ENCODE measurements at places on chromosomes 1 and 21. TPM values are rescaled to one million over a fixed set of nuclear protein-coding genes. Genes with fewer than 3 reads are reported as not detected.

SHE gene
- not detected for total RNA-seq

IQGAP3 gene
- total RNA-seq: 10.3 TPM

ACOT7 gene
- 126 TPM for total RNA-seq

HUNK gene
- total RNA-seq: 0.29 TPM

DNA sequence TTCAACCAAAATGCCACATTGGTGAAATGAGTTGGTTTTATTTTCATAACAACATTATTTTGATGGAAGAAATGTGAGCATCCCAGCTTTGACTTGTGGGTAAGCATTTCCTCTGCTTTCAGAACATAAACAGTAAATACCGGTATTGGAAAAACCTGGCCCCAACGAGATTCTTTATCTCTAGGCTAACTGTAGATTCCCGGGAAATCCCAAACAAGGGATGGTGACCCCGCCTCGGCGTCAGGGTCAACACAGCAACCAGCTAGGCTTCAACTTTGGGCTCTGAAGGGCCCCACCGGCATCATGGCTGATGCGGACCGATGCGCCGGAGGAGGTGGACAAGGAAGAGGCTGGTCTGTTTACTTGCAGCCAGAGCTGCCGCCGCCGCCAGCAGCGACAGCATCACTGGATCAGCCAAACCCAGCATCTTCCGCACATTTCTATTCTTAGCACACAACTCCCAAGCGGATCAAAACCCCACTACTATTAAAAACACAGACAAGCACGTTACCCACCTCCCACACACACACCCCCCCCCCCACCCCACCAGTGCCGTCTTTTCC is 1.1 kb downstream of the AKT3 start:
- H3K36me3 ChIP-seq: peaks cover 3% of the 10 kb centered on the region
- H3K27me3 ChIP-seq: peaks cover 23% of the 10 kb centered on the region

DNA sequence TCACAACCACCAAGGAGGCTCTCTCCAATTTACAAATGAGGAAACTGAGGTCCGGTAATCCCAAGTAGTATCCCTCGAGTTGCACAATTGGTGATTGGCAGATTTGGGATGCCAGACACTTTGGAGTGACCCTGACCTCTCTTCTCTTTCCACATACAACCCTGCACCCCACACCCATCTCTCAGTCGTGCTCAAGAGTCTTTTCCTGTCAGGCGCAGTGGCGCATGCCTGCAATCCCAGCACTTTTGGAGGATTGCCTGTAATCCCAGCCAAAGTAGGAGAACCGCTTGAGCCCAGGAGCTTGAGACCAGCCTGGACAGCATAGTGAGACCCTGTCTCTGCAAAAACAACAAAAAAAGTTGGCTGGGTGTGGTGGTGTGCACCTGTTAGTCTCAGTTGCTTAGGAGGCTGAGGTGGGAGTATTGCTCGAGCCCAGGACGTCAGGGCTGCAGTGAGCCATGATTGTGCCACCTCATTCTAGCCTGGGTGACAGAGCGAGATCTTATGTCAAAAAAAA is 91.1 kb upstream of the LPGAT1 start:
- DNase-seq: no peak
- H3K27me3 ChIP-seq: peaks cover 31% of the 10 kb centered on the region

GRCh38 chr1:62038594-62039284 is 155.9 kb upstream of the L1TD1 start:
- H3K27me3 ChIP-seq: no peaks in the 10 kb centered on the region
- H3K4me3 ChIP-seq: no peak overlapping the region
- H3K36me3 ChIP-seq: no peaks in the 10 kb centered on the region
- DNase-seq: no peak
- H3K4me1 ChIP-seq: no peaks in the 10 kb centered on the region

DNA sequence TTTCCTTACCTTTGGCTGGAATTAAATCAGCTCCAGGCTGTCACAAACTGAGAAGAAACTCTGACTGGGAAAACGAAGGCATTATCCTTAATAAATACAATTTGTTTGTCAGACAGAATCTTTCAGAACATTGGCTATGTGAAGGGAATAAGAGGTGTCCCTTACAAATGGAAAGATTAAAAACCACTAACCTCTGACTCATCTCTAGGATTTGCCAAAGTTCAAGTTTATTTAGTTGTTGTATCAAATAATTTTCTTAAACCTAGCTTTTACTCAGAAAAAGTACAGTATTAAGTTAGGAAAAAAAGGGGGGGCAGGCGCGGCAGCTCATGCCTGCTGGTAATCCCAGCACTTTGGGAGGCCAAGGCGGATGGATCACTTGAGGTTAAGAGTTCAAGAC is 15.7 kb downstream of the SERTAD4 start:
- no peaks in the 10 kb centered on the region for H3K36me3 ChIP-seq
- no peak for DNase-seq
- no peak overlapping the region for H3K27ac ChIP-seq
- H3K4me3 ChIP-seq: no peak overlapping the region
- peaks cover 69% of the 10 kb centered on the region for H3K27me3 ChIP-seq

GRCh38 chr1:101284622-101285218 is 47.9 kb downstream of the S1PR1 start:
- H3K36me3 ChIP-seq: peaks cover 3% of the 10 kb centered on the region
- H3K4me3 ChIP-seq: peak overlapping the region; percentile 54
- peaks cover 1% of the 10 kb centered on the region for H3K27me3 ChIP-seq
- peaks cover 86% of the 10 kb centered on the region for H3K4me1 ChIP-seq
- H3K27ac ChIP-seq: peak overlapping the region; percentile 71
- no peak for DNase-seq

DNA sequence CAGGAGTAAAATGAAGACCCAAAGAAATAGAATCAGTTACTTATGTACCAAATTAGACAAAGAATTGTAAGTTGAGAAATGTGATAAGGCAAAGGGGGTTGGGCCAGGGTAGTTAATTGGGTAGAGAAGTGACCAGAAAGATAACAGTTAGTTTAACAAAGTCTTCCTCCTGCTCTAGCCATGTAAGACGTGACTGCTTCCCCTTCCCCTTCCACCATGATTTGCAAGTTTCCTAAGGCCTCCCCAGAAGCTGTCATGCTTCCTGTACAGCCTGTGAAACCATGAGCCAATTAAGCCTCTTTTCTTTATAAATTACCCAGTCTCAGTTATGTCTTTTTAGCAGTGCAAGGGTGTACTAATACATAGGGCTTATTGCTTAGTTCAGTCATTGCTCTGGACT is 142.0 kb upstream of the PDE4B start:
- no peak for DNase-seq
- no peak overlapping the region for H3K27ac ChIP-seq
- no peaks in the 10 kb centered on the region for H3K36me3 ChIP-seq
- no peaks in the 10 kb centered on the region for H3K27me3 ChIP-seq
- no peaks in the 10 kb centered on the region for H3K4me1 ChIP-seq

DNA sequence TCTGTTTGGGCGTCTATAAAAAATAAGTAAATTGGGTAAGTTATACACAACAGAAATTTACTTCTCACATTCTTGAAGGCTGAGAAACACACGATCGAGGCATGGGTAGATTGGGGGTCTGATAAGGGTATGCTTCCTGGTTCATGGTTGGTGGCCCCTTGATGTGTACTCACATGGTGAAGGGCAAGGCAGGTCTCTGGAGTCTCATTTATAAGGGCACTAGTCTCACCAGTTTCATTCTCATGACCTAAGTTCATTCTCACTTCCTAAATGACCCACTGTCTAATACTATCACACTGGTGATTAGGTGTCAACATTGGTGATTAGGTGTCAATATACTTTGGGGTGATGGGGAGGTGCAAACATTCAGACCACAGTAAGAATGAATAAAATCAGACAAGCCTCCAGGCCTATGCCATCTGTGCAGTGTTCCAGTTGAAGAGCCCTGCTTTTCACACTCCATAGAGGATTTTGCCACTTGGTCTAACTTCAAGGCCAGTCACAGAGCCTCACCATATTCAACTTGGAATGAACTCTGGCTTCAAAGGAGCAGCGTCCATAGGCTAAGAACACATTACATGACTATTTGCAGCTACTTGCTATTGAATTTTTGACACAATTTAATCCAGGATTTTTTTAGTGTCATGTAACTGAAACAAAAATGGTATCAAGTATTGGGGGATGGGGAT is 2.5 kb upstream of the GBP4 start:
- peak overlapping the region; percentile 34 for H3K4me3 ChIP-seq
- DNase-seq: no peak
- no peaks in the 10 kb centered on the region for H3K27me3 ChIP-seq

DNA sequence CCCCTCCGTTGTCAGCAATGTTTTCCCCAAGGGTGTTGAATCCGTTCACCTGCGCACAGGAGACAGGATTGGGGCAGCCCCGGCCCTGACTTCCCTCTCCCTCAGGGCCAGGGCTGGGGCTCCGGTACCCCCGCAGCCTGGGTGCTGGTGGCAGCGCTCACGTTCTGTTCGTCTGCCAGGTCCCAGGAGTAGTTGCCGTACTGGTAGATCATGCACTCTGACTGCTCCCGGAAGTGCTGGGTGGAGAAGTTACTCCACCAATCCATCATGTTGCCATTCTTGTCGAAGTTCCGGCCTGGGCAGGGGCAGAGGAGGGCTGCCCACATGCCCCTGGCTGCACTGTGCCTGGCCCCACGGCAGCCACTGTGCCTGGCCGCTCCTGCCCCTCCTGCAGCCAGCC is 6.1 kb downstream of the PRXL2B start:
- H3K27ac ChIP-seq: peak overlapping the region; percentile 27
- no peaks in the 10 kb centered on the region for H3K27me3 ChIP-seq
- H3K4me3 ChIP-seq: no peak overlapping the region
- H3K36me3 ChIP-seq: no peaks in the 10 kb centered on the region
- no peaks in the 10 kb centered on the region for H3K4me1 ChIP-seq

- H3K4me1 ChIP-seq: peaks cover 37% of the 10 kb centered on the region
- H3K27me3 ChIP-seq: no peaks in the 10 kb centered on the region
- no peak overlapping the region for H3K4me3 ChIP-seq
- no peak overlapping the region for H3K27ac ChIP-seq
Measured at GRCh38 chr1:13725714-13726175, 25.8 kb downstream of the PRDM2 start.

GRCh38 chr1:103561643-103562395 is 9.6 kb upstream of the AMY2B start:
- H3K4me1 ChIP-seq: no peaks in the 10 kb centered on the region
- H3K27ac ChIP-seq: no peak overlapping the region
- no peaks in the 10 kb centered on the region for H3K27me3 ChIP-seq
- peaks cover 3% of the 10 kb centered on the region for H3K36me3 ChIP-seq
- no peak overlapping the region for H3K4me3 ChIP-seq
- DNase-seq: no peak

GRCh38 chr1:54777011-54777410 is 12.7 kb upstream of the PARS2 start:
- no peak overlapping the region for H3K4me3 ChIP-seq
- H3K27ac ChIP-seq: no peak overlapping the region
- H3K27me3 ChIP-seq: no peaks in the 10 kb centered on the region
- no peak for DNase-seq
- H3K36me3 ChIP-seq: no peaks in the 10 kb centered on the region

DNA sequence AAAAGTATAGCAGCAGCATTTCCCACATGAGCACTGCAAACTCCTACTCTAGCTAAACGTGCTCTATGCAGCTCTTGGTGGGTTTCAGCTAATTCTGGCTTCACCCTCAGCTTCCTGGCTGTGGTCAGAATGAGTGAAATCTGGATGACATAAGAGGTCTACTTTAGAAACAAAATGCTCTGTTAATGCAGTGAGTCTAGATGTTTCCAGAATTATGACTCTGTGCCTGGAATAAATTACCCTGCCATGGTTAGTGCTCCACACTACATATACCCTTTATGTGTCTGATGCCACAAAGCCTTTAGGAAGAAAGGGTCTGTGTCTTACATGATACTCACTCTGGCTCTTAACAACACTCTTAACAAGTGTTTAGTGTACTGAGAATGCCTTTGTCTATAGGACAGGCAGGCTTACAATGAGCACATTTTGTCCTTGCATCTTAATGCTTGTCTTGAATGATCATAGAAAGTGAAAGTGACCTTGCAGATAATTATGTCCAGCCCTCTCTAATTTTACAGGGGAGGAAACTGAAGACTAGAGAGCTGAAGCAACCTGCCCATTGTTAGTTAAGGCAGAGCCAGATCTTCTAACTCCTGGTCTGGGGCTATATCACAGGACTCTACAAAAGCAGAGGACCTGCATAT is 9.2 kb downstream of the S100A10 start:
- peaks cover 3% of the 10 kb centered on the region for H3K27me3 ChIP-seq
- DNase-seq: peak; percentile 39

- peaks cover 3% of the 10 kb centered on the region for H3K27me3 ChIP-seq
- no peak overlapping the region for H3K4me3 ChIP-seq
Measured at GRCh38 chr1:6168947-6169586, 11.1 kb downstream of the CHD5 start.

GRCh38 chr1:204079608-204079999 is 6.7 kb downstream of the SOX13 start:
- H3K27ac ChIP-seq: no peak overlapping the region
- H3K36me3 ChIP-seq: no peaks in the 10 kb centered on the region
- DNase-seq: no peak
- peaks cover 5% of the 10 kb centered on the region for H3K4me1 ChIP-seq
- peaks cover 34% of the 10 kb centered on the region for H3K27me3 ChIP-seq
- H3K4me3 ChIP-seq: no peak overlapping the region

GRCh38 chr1:155961937-155962336 is 16.4 kb downstream of the ARHGEF2 start:
- H3K36me3 ChIP-seq: peaks cover 60% of the 10 kb centered on the region
- peaks cover 19% of the 10 kb centered on the region for H3K4me1 ChIP-seq
- DNase-seq: no peak
- H3K27ac ChIP-seq: peak overlapping the region; percentile 40
- no peaks in the 10 kb centered on the region for H3K27me3 ChIP-seq
- no peak overlapping the region for H3K4me3 ChIP-seq

DNA sequence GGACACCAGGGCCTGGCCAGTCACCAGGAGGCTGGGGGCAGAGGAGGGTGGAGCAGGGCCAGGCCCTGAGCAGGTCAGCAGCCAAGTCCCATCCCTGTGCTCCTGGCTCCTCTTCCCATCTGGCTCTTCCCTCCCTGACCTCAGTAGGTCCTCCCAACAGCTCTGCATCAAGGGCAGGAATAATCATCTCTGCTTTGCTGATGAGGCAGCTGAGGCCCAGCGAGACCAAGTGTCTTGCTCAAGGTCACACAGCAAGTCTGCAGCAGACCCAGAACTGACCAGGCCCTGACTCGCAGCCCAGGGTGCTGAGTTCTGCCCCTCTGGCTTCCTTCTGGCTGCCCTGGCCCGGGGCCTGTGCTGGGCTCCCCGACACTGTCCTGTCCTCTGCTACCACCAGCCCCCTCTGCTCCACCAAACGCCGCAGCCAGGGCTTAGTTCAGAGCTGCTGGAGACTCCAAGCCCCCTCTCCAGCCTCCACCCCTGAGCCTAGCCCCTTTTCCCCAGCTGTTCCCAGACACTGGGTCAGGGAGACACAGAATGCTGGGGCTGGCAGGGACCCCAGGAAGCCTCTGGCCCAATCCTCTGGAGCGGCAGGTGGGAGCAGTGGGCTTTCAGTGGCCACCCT is 224.9 kb downstream of the PTPRU start:
- H3K27ac ChIP-seq: no peak overlapping the region
- H3K27me3 ChIP-seq: peaks cover 3% of the 10 kb centered on the region
- no peaks in the 10 kb centered on the region for H3K4me1 ChIP-seq
- H3K4me3 ChIP-seq: no peak overlapping the region
- DNase-seq: no peak
- no peaks in the 10 kb centered on the region for H3K36me3 ChIP-seq

Measured in activated T-helper 1 cell treated with anti-CD3 and anti-CD28 coated beads, Interleukin-12 subunit alpha, Interleukin-12 subunit beta, Interleukin-2, Interleukin-4 antibody, amounts not matched to agents 30 ng/mL and 10 ng/mL and 1 ng/mL, durations not matched to agents 14 hours and 24 hours and 36 hours (primary cell).